ENCODE measurements at places on chromosomes 6 and 20.

DNA sequence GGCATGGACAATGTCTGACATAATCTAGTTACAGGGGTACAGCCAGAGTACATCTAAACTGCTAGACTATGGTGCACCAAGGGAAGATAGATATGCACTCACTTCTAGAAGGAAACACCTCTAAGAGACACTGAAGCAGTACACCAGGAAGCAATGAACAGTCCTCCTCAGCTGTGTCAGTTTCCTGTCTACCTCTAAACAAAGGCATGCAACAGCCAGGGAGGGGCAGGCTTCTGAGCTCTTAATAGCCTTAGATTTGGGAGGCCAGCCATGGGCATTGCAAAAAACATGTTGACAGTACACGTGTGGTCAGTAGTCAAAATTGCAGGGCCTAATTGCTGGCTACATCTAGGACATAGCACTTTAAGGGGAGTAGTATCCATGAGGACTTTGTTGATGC lies 21.4 kb downstream of the CRYBG1 start:
- no peak for DNase-seq

- no peak for DNase-seq
Measured at GRCh38 chr6:157596461-157596860, 215.5 kb downstream of the ZDHHC14 start.

DNA sequence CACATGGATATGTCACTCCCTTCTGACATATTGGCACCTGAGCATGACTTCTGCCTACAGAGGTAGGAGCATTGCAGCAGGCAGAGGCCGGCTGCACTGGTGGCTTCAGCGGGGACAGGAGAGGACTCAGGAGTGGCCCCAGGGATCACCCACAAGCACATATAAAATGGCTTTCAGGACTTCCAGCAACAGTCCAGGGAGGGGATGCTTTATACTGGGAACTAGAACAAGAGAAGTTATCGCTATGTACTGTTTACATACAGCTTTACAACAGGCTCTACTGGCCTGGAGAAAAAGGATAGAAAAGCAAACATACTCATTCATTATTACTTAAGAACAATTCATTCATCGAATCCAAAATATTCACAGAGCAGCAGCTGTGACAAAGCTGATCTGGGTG lies 337.8 kb downstream of the THBS2 start:
- DNase-seq, result no peak

DNA sequence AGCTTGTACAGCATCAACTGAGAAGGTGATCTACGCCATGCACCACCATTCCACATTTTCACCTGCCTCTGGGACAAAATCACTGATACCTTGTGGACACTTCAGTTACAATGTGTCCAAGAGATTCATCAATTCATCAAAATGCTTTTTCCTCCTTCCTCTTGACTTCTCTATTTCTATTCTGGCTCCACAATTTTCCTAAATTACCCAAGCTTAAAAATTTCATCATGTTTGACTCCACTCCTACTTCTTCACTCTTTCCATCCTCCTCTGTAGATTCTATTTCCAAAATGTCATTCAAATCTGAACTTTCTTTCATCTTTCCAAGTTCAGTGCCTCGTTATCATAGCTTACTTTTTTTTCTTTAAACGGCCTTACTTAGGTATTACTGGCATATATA lies 172.2 kb downstream of the BTBD9 start:
- no peak for DNase-seq

- no peak for DNase-seq
Measured at GRCh38 chr6:164015088-164015484, 600.6 kb downstream of the QKI start.

- no peak for DNase-seq
Measured at GRCh38 chr20:2337142-2337541, 41.3 kb downstream of the TGM3 start.

GRCh38 chr6:15715060-15715459 lies 52.2 kb upstream of the DTNBP1 start:
- no peak for DNase-seq

GRCh38 chr6:2749969-2750600 lies 637 bp downstream of the MYLK4 start:
- DNase-seq, result no peak

- no peak for DNase-seq
Measured at GRCh38 chr6:50818673-50819072, at the start of gene TFAP2B. TFAP2B (plus strand) TSS chr6:50818871; CDS start chr6:50818892, 21 bp downstream.

DNA sequence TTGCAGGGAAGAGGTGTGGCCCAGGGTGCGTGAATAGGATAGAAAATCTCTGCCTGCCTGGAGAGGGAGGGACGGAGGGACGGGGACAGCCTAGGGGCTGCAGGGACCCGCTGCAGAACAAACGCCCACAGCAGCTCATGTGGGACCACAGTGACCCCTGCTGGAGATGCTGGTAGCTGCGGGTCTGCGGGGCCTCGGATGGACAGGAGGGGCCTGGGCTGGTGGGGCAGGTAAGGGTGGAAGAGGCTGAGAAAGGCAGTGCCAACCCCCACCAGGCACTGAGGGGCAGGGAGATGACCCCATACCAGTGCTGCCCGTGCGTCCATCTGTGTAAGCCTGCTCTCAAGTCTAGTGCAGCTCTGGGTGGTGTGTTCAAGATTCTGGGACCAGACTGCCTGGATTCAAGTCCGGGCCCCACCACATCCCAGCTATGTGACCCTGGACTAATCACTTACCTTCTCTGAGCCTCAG lies 39.4 kb downstream of the KIAA1755 start:
- no peak for DNase-seq

DNA sequence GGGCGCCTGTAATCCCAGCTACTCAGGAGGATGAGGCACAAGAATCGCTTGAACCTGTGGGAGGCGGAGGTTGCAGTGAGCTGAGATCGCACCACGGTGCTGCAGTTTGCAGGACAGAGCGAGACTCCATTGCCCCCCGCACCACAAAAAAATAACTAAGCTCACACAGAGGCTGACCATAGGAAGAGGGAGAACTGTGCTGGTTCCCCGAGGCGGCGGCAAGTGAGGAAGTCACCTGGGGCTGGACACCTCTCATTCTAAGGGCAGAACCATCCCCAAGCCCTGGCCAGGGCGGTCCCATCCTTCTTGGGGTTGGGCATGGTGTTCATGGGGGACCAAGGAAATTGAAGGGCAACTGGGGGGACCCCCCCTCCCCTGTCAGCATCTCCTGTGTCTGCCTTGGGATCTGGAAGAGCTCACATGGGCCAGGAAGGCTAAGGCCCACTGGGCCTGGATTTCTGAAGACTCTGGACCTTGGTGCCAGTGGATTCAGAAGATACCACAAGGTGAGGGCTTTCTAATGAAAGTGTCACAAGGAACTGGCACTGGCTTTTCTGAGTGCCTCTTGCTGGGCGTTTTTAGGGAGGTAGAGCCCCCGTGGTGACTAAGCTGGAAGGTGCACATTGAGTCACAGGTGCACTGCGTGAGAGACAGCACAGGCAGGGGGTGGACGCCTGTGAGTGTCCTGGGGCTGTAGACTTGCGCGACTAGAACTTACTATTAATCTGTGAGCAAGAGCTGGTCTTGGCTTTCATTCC lies 11.5 kb downstream of the IRF4 start:
- DNase-seq, result no peak

DNA sequence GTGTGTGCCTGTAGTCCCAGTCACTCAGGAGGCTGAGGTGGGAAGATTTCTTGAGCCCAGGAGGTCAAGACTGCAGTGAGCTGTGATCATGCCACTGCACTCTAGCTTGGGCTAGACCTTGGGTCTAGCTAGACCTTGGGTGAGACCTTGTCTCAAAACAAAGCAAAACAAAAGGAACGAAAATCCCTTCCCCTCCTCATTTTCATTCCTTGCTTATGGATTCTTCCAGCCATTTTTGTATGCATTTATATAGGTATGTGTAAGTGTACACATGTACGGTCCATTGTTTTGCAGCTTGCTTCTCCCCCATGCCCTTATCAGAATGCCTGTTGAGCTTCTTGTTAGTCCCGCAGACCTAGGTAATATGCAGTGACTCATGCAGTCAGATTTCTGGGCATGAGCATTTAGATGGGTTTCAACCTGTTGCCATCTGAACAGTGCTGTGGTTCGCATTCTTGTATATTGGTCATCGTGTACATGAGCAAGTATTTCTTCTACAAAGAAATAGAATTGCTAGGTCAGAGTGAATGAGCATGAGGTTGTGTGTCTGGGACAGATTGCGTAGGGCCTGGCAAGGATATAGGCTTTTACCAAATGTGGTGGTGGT lies 73.2 kb downstream of the ATRN start:
- no peak for DNase-seq

DNA sequence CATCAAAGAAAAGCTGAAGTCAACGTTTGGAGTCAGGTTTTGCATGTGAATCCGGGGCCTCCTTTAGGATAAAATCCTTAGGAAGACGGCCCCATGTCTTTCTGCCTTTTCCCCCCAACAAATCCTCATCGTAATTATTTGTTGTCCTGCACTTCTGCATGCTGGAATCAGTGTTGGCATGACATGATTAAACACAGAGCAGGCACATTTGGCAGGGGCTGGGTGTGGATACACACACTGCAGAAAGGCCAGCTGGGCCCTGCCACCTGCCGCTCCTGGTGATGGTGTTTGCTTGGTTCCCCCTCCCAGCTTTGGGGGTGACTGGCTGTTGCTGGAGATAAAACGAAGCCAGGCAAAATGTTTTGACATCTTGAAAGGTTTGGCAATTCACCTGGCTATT lies 46.3 kb upstream of the FOXA2 start:
- DNase-seq, result no peak

DNA sequence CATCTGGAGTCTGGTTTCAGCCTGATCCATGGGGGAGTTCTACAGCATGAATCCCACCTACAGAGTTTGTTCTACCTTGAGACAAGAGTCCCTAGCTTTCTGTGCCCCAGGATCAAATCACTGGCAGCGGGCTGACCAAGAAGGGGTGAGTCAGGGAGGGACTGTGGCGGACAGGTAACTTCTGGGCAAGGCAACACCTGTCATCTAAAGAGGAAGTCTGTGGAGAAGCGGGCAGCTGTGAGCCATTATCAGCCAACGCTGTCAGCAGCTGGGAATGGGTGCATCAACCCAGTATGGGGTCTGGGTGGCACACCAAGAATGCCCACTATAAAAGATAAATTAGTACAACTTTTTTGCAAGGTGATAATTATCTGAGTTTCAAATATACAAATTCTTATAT lies 45.9 kb downstream of the UBE3D start:
- no peak for DNase-seq

GRCh38 chr20:731891-732560 lies 36.3 kb downstream of the SLC52A3 start:
- DNase-seq, result no peak

GRCh38 chr6:102356170-102356569 lies 962.7 kb downstream of the GRIK2 start:
- no peak for DNase-seq

- no peak for DNase-seq
Measured at GRCh38 chr20:59451066-59451630, 150.7 kb downstream of the EDN3 start.

GRCh38 chr6:18990059-18990978 lies 603.2 kb downstream of the RNF144B start:
- no peak for DNase-seq

GRCh38 chr6:45969026-45969425 lies 46.6 kb downstream of the CLIC5 start:
- DNase-seq, result no peak

DNA sequence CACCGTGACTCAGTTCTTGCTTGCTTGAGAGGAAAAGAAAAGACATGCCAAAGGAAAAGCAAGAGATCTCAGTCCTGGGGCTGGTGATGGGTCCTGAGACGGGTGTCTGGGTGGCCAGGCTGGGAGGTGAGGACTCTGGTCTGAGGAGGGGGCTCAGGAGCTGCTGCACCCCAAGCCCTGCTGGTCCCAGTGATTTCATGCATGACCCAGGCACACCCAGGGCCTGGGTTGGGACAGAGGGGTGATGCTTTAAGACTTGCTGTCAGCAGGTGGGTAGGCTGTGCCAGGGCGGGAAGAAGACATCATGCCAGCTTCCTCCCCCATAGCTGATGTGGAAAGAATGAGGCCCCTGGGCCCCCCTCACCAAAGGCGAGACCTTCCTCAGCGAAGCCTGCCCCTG lies 65.1 kb upstream of the PMEPA1 start:
- no peak for DNase-seq

GRCh38 chr6:154732538-154733182 lies 556 bp upstream of the SCAF8 start:
- peak; percentile 44 for DNase-seq

GRCh38 chr20:7237251-7237650 lies 469.8 kb downstream of the BMP2 start:
- no peak for DNase-seq

DNA sequence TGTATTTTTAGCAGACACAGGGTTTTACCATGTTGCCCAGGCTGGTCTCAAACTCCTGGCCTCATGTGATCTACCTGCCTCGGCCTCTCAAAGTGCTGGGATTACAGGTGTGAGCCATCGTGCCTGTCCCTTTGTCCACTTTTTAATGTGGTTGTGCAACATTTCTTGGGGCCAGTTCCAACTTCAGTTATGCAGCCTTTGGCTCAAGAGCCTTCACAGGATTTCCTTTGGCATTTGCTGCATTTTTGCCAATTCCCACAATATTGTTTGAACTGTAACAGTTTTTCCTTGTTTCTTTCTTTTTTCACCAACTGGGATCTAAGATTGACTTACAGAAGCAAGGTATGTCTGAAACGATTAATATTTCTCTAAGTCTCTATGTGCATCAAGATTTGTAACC lies 63.6 kb downstream of the EDN1 start:
- no peak for DNase-seq

DNA sequence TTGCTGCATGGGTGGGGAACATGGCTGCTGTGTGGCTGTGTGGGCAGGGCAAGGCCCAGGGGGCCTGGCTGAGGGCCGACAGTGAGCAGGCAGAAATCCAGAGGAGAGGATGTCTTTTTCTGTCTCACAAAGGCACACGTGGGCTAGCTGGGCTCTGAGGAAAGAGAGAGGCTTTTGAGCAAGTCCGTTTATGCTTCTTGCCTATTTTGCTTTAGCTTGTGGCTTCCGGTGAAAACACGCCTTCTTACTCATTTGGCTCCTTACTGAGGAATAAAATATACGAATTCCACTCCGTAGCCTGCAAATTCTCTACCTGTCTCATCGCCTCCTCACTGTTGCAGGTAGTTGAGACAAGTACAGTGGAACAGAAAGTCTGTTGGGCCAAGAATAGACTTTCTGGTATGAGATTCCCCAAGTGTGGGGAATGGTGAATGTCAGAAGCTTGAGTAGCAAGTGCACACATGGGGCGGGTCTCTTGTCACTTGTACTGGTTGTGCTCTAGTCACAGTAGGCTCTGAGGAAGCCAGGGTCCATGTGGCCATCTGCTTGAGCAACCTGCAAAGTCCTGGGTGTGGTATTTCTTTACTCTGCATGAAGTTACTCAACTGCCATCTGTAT lies 28.4 kb downstream of the WRNIP1 start:
- no peak for DNase-seq

DNA sequence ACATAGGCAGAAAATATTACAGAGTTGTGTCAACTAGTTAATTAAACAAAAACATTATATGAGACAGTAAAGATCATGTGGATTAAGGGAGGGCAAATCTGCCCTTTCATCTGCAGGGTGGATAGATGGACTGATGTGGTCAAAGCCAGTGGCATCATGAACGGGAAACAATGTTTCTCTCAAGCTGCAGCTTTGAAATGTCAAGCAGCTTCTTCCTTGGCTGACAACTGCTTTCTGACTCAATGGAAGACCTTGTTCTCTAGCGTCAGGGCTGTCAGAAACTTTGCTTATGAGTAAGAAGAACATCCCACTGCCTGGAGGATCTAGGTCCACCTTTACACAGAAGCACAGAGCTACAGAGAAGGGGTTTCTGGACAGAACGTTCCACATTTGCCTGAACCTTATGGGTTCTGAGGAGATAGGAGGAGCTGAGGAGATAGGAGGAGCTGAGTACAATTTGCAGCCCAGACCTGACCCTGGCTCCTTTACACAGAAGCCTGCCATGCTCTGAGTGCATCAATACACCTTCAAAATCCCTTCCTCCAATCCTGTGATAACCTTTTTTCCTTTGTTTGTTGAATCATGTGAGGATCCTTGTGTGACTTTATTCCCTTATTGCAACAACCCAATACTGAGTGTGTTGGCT lies 6.1 kb downstream of the CST5 start:
- no peak for DNase-seq
